ENCODE measurements at places on chromosomes 7 and 10.

GRCh38 chr7:8154272-8154671 is 107.7 kb downstream of the ICA1 start:
- no peak for DNase-seq

DNA sequence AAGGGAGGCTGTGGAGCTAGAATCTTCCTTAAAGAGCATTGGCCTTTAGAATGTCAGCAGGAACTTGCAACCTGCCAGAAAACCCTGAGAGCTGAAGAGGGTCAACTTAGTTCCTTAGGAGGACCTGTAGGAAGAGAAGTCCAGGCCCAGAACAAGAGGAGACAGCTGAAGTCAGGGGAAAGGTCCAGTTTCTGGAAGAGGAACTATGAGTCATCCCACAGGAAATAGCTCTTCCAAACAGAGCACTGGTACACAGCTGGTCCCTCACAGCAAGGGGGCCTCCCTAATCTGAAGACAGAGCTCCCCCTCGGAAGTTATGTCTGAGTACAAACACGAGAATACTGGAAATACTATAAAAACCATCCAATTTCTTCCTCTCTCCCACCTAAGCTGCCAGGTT is 98.9 kb downstream of the HERPUD2 start:
- DNase-seq, result no peak

DNA sequence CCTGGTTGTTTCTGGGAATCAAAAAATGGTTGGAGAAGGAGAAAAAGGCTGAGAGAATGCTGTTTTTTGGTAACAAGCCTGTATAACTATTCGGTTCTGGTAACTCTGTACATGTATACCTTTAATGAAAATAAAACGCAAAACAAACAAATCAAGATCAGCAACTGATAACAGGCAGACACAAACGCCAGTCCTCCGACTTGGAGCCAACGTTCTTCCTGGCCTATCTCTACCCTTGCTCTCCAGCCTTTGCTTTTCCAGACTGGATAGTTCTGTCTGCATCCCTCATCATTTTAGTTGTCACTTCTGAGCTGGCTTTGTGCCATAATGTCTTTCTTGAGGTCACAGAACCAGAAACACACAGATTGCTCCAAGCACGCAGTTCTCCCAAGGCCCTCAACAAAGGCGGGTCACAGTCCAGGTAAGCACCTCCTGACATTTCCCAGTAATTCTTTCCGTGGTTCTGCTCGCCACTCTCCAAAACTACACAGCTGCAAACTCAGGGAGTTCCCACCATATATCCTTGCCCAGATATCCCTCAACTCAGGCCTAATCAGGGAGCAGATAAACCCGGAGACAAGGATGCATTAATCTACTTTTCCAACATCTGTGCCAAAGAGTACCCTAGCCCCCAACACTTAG is 20.2 kb downstream of the HIP1 start:
- DNase-seq, result no peak

DNA sequence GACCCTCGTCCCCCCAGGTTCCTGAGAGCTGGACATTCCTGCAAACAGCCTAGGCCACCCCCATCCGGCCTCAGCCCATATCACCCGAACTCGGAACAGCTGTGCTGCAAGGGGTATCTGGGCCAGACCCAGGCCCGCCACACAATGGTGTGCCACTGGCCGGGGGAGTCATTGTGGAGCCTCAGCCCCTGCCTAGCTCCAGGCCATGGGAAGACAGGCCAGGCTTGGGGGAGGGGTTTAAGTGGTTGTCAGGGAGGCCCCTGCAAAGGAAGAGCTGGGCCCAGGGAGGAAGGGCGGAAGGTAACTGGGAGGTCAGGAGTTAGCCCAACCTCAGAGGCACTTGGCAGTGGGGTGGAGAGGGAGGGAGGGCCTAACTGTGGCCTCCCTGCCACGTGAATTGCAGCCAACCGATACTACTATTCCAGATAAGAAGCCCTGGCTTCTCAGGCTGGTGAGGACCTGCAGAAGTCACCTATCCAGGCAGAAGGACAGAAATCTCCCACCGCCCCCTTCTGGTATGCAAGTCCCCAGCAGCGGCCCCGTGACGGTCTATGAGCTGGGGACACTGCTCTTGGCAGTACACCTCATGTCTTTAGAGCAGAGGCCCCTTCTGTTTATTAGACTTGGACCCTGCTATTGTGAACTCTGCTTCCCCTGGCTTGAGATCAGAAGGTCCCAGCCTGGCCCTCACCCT is 26.8 kb downstream of the VSIR start:
- DNase-seq, result no peak

GRCh38 chr7:25389489-25390106 is 161.3 kb upstream of the NPVF start:
- peak; percentile 54 for DNase-seq

DNA sequence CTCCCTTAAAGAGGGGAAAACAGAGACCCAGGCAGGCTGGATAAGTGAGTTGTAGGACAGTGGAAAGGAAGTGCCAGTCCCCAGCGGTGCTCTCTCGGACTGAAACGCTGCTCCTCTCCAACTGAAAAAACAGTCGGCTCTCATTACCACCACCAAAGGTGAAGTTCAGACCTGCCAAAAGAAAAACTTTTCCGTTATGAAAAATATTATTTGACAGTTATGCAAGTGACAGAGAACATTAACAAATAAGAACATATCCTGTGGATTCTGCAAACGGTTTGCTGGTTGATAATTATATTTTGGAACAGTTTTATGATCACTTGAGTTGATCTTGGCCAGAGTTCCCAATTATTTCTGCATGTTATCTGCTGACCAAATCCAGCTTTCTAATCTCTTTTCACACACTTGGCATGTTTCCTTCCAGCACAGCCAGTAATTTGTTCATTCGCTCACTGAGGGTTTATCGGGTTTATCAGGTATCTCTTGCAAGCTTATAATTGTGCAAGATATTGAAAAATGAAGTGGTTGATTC is 82.6 kb downstream of the PTPRE start:
- DNase-seq, result no peak
